Cardiac fibroblast (primary cell): ENCODE measurements at places on chromosomes 6 and 20.

GRCh38 chr6:45327956-45328522 lies at the start of gene RUNX2:
TSS of gene RUNX2 (plus strand) at chr6:45328330. CDS start at chr6:45328727, 397 bp downstream.
- DNase-seq = peak; percentile 85

DNA sequence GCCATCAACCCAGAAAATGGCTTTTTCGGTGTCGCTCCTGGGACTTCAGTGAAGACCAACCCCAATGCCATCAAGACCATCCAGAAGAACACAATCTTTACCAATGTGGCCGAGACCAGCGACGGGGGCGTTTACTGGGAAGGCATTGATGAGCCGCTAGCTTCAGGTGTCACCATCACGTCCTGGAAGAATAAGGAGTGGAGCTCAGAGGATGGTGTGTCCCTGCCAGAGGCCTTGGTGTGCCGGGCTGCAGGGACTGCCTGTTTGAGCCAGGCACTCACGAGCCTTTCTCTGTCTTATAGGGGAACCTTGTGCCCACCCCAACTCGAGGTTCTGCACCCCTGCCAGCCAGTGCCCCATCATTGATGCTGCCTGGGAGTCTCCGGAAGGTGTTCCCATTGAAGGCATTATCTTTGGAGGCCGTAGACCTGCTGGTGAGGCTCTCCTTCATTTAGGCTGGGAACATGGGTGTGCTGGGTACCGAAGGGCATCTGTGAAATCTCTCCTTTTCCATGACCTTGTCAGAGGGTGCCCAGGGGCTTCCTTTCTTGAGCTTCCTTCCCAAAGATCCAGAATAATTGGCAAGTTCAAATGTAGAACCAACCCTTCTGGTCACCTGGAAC lies 3.4 kb downstream of the PCK1 start:
- no peak for DNase-seq

DNA sequence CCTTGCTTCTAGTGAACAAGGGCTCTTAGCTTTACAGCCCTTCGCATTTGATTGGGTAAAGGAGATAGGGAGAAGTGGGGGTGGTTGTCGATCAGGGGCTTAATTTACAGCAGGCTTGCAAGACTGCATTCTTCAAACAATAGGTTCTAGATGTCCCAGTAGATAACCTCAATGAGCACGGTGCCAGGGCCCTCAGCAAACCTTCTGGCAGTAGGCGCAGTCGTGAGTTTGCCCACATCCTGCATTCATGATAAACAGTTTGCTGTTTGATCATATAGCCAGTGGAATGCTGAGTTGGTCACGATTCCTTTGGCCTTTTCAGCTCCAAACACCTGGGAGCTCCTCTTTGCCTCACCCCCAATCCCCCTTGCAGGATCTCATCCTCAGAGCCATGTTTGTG lies 27.5 kb downstream of the SUN5 start:
- DNase-seq = no peak

- DNase-seq = peak; percentile 64
Observed at GRCh38 chr6:151289399-151290007, 49.7 kb downstream of the AKAP12 start.

DNA sequence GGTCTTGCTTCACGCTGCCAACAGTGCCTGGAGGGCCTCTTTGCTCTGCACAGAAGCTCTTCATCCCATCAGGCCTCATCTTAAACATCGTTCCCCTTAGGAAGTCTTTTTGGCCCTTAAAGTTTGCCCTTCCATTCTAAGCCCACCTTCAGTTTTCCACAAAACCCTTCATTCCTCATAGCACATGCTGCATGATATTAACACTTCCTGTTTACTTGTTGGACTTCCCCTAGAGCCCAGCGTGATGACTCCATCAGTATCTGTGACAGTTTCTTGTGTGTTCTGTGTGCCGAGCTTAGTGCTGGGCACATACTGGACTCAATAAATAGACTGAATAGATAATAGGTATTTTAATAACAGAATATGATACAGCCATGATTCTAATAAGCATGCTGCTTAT lies 2.2 kb downstream of the NT5DC1 start:
- DNase-seq = no peak

- no peak for DNase-seq
Observed at GRCh38 chr20:10060226-10060625, 25.4 kb downstream of the ANKEF1 start.

- no peak for DNase-seq
Observed at GRCh38 chr6:127453845-127454619, 5.2 kb downstream of the KIAA0408 start.

- DNase-seq = no peak
Observed at GRCh38 chr20:46799781-46800408, 90.4 kb downstream of the SLC2A10 start.

- peak; percentile 14 for DNase-seq
Observed at GRCh38 chr6:81906709-81907204, 154.3 kb upstream of the TENT5A start.

GRCh38 chr6:111474106-111474505 lies 8.9 kb downstream of the REV3L start:
- DNase-seq = no peak

GRCh38 chr6:131368198-131368911 lies 204.7 kb upstream of the ARG1 start:
- peak; percentile 6 for DNase-seq

- DNase-seq = no peak
Observed at GRCh38 chr6:1267057-1267732, 44.7 kb upstream of the FOXQ1 start.

GRCh38 chr6:130547723-130548122 lies 181.9 kb downstream of the TMEM200A start:
- DNase-seq = no peak

GRCh38 chr6:118897386-118897785 lies 3.4 kb downstream of the ASF1A start:
- DNase-seq = no peak

DNA sequence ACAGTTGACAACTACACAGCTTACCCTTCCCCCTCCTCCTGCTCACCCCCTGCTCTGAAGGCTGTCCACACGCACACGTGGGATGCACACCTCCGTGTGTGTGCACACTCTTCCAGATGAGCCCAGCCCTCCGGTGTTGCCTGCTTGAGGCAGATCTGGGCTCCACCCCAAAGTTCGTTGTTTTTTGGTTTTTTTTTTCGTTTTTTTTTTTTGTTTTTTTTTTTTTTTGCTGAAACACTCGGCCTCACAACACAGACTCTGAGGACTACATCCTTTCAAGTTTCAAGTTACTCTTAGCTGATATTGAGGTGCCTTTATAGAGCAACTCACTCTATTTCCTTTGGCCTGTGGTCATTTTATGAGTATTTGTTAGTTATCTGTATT lies 88.2 kb downstream of the RREB1 start:
- no peak for DNase-seq

- no peak for DNase-seq
Observed at GRCh38 chr6:169473663-169474062, 220.0 kb upstream of the THBS2 start.

DNA sequence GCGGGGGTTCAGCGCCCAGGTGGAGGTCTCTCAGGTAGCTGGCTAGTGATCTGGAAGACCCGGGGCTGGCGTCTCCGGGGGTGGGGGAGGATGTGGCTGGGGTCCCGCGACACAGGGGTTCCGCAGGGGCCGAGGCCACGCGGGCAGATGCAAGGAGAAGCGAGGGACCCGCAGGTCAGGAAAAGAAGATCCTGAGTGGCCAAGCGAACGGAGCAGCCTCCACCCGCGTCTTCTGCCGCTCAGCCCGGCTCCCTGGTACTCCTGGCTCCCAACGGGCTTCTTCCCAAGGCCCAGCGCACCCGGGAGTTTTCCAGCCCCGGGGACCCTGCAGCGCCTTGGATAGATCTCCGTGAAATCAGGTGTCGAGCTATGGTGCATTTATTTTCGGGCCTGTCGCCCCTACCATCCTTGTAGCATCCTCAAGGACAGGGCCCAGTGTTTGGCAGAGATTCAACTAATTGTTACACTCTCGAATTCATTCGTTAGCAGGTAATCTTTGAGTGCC lies 682 bp upstream of the CHD6 start:
- no peak for DNase-seq

DNA sequence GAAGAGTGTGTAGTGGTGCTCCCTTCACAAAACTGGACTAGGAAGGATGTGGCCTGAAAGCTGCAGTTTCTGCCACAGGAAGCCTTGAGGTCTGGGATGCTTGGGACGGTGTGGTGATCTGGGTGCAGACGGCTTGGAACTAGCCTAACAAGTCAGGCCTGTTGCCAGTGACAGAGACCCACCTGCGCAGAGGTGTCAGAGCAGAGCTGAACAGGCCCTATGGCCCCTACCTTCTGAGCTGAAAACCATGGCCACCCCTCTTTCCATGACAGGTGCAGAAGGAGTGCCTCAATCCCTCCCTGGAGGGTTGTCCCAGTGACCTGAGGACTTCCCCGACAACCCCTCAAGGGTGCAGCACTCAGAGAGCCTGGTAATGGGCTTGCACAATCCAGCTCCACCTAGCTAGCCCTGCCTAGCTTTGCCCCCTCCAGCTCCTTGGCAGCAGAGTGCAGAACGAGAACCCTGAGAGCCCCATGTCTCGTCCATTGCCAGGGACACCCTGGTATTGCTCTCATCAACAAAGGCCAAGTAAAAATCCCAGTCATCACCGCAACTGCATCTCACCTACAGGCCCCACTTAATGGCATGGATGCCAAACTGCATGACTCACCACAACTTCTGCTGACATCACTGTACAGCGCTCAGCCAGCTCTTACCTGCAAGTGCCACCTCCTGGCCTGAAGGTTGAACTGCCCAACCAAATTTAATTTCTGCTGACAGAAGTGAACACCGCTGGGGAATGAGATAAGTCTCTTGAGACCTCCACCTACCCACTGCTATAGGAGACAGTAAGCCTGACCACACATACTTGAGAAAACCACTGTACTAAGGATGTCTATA lies 563.1 kb downstream of the TFAP2A start:
- DNase-seq = peak; percentile 1

GRCh38 chr20:38217791-38218565 lies 42.6 kb downstream of the KIAA1755 start:
- DNase-seq = peak; percentile 89

GRCh38 chr6:8749465-8749864 lies 314.1 kb upstream of the SLC35B3 start:
- no peak for DNase-seq

GRCh38 chr6:26328265-26328844 lies 36.6 kb upstream of the BTN3A2 start:
- DNase-seq = peak; percentile 54

DNA sequence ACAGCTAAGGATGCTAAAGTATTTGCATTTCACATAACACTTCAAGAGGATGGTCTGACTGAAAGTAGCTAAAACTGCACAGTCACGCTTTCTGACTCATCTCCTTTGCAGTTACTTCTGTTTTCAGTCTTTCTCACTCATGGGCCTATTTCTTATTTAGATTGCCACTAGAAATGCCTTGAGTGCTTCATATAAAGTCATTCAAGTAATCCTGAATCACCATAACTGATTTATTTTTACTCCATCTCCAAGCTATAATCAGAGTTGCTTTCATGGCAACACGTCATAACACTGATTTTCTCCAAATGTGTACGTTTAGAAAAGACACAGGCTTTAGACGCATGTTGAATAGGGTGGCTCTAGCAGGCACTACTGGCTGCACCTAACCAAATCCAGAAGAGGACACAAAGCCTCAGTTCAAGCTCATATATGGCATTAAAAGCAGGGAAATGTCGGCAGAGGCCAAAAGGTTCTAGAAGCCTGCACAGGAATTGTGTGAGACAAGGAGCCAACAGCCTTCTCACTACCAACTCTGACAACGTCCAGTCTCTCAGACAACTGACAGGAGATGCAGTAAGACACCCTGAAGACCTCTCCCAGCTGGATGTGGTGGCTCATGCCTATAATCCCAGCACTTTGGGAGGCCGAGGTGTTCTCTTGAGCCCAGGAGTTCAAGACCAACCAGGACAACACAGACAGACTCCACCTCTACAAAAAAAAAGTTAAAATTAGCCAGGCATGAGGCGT lies 64.1 kb upstream of the BEND6 start:
- DNase-seq = peak; percentile 95

DNA sequence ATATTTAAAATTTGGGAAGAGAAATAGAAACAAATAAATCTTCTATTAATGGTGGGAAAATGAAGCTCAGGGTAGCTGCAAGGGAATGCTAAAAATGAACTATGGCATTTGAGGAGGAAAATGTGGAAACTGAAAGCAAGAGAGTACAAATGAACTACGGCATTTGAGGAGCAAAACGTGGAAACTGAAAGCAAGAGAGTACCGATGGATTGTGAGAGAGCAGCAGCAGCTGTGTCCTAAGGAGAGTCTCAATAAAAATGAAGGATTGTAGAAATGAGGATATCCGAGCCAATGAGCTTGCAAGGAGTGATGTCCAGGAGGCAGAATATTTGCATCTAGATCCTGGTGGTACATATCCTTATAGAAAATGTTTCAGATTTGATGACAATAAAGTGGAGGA lies 547.1 kb upstream of the ZNF337 start:
- DNase-seq = no peak

- no peak for DNase-seq
Observed at GRCh38 chr20:58614984-58615760, 35.9 kb upstream of the STX16 start.

DNA sequence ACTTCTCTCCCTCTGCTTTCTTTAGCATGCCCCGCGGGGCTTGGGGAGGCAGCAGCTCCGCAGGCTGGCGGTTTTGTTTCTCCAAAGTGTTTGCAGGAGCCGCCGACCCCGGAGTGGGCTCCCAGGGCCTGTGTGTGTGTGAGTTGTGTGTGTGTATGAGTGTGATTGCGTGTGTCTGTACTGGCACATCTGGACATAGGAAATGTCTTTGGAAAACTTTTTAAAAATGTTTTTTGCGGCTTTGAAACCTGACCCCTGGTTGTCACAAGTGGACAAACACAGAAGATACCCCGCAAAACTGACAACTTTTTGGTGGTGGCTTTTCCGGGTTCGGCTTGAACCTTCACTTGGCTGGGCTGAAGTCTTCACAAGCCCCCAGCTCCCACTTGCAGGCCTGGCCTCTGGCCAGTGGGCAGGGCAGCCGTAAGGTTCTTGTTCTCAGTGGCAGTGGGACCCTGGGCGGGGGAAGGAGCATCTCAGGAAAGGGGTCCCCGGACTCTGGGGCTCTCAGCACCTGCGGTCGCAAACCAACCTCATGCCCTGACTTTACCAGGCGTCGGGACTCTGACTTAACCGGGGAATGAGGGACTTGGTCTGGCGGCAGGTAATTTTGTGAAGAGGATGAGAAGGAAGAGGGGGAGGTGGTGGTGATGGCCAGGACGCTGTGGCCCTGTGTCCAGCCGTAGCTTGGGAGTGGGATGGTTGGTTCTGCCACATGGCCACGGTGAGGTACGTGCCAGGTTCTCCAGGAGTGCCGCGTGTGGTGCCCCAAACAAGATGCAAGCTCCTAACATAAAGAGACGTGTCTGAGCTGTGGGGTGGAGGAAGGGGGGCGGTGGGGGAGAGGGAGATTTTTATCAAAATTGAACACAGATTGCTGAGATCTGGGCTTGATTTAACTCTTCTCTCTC lies 619 bp downstream of the DAAM2 start:
- no peak for DNase-seq

DNA sequence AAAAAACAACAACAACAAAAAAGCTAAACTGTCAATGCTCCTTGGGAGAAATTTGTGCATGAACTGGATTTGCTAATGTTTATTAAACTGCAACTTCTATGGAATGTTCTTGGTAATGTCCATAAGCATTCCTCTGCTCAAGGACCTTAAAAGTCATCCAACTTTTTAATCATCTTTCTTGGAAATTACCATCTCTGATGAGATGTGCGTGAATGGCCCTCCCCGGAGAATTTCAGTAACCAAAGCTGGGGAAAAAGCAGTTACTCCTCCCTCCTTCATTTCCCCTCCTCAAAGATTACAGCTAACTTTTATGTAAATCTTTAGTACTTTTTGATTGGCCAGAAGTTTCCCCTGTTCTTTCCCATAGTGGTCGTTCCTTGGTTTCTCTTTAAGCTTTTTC lies 5.2 kb downstream of the TBCC start:
- no peak for DNase-seq

- no peak for DNase-seq
Observed at GRCh38 chr6:42409581-42409980, 42.1 kb downstream of the TRERF1 start.
